Kidney tubule cell (primary cell): ENCODE measurements at places on chromosomes 5 and 9.

DNA sequence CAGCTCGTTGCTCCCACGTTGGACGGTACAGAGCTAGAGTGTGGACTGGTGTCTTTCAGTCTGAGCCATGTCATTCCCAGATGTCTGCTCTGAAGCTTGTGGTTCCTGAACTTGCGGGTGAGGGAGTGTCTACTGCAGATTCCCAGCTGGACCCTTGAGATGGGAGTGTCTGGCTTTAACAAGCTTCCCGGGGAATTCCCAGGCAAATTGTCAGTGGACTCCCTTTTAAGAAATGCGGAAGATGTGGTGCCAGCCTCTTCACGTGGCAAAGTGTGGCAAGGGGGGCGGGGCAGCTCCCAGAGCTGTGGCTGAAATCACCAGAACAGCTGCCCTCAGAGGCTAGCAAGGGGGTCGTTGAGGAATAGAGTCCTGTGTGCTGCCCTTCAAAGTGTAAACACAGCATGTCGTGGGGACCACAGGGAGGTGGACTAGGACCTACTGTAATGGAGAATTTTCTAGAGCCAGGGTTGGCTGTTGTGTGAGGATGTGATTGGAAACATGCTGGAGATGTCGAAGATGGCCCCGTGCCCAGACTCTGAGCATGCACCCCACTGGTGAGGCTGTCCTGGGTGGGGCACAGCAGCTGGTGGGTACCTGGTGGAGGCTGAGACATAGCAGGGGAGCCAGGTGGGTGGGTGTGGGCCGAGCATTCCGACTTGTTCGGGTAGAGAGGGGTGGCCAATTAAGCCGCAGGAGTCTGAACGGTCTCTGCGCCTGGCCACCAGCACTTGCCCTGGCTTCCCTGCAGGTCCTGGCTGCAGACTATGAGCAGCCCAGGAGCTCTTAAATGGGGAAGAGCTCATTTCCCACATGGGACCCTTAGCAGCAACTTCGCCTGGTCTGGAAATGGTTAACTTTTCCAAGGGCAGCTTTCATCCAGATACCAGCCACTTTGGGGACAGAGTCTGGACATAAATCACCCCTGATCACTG is 37.4 kb downstream of the PRRX2 start:
- peak; percentile 79 for DNase-seq

- DNase-seq: peak; percentile 9
Measured at GRCh38 chr9:128828719-128829452, 708 bp downstream of the SPOUT1 start.

GRCh38 chr9:38423973-38424843 is at the start of gene IGFBPL1:
IGFBPL1 (minus strand) TSS chr9:38424454; CDS start chr9:38424424, 30 bp downstream.
- DNase-seq: peak; percentile 18

DNA sequence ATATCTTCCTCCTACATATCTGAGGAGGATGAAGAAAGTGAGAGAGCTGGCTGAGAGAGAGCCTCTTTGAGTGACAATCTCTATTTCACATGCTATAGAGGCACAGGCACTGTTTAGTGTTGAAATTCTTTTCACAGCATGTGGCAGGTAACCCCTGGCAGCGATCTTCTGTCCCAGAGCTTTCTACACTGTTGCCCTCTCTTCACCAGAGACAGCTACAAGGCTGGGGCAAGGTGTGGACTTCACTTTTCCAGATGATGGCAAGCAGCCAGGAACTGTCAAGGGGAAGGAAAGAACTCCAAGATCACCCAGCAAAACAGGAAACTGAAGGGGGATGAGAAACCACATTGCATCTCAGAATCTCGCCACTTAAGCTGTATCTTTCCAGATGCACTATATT is 205.2 kb downstream of the CAAP1 start:
- no peak for DNase-seq

- DNase-seq: no peak
Measured at GRCh38 chr5:117488976-117489500, 914.4 kb upstream of the SEMA6A start.
